ENCODE measurements at places on chromosomes 2 and 18. TPM values are rescaled to one million over a fixed set of nuclear protein-coding genes. Genes with fewer than 3 reads are reported as not detected.

The C2orf74 gene
- polyA plus RNA-seq: 11.1 TPM

The ANKRD44 gene
- polyA plus RNA-seq: 84.9 TPM

The CERS6 gene
- 2.2 TPM for polyA plus RNA-seq

The STEAP3 gene
- polyA plus RNA-seq: 1.7 TPM

The SERPINB3 gene
- polyA plus RNA-seq: not detected

The PRPF40A gene
- polyA plus RNA-seq: 52.9 TPM

The HOXD4 gene
- polyA plus RNA-seq: not detected

DNA sequence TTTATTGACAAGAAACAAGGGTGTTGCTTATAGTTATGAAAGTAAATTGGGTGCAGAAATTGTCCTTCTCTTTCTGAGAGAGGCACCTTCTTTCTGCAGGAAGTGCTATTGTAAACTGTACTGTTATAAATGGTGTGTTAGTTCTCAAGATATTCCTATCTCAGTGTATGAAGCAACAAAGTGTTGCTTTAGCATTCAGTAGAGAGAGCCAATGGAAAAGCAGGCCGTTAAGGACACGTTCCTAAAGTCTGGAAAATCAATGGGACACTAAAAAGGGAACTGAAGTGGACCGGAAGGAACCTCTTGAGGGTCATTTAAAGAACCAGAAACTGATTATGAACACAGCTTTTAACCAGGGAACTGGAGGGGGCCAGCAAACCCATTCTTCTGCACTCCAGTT, 510.0 kb upstream of the ZEB2 start:
- no peak for DNase-seq

DNA sequence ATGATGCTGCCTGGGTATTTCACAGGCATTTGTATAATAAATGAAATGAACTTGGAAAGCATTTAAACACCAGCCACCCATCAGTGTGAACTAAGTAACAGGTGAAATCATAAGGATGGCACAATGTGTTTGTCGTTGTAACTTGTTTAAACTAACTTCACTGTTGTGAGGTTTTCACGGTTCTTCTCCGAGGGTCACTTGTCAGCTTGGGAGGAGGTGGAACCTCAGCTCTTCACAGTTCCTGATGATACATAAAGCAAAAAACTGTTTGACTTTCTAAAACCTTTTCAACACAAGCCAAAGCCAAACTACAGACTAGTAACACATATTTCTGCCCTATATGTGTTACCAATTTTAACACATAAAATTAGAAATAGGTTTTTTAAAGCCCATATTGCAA, 13.1 kb downstream of the TMEM18 start:
- DNase-seq: no peak

DNA sequence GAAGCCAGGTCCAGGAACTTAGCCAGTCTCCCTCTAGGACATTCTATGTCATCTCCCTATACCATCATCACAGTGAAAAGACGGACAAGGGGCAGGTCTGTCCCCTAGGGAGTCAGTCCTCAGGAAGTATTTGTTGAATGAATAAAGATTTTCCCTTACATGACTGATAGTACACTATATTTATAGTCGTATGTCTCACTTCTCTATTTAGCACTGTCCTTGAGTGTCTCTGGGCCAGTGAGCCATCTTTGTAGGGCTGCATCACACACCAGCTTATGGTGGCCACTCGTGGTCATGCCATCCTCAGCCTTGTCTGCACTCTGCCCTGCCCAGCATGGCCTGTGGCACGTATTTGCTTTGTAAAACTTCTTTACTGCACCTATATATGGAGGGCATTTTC, 25.8 kb downstream of the PTPN18 start:
- DNase-seq: no peak

DNA sequence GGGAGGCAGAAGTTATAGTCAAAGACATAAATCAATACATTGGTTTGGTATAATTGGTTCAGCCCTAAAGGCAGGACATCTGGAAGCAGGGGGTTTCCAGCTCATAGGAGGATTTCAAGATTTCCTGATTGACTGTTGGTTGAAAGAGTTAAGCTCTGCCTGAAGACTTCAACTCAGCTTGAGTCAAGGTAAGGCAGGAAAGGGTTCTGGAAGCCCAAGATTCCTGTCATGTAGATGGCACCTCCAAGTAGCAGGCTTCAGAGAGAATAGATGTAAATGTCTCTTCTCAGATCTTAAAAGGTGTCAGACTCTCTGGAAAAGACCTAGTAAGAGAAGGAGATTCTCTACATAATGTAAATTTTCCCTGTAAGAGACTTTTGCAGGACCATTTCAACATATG, 335.3 kb downstream of the RIT2 start:
- DNase-seq: no peak

DNA sequence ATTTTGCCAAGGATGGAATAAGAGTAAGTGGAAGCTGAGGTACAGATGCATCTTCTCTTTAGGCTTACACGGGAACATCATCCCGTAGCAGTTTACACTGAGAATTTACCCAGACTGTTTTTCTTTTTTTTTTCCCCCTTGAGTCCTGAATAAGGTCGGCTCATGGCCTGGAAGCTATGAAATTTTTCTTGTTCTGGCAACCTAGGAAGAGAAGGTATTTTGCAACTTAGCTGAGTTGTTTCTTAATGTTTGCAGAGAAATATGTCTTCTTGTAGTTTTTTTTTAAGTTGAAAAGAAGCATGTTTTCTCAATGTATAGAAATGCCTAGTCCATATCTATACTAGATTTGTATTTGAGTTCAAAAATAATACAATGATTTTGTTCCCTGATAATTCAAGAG, 712.5 kb downstream of the TDRD15 start:
- DNase-seq: no peak

GRCh38 chr18:61543518-61543917, 210.3 kb downstream of the CDH20 start:
- DNase-seq: no peak

- DNase-seq: no peak
These were observed 7.4 kb downstream of the WDR43 start for GRCh38 chr2:28901841-28902240.

DNA sequence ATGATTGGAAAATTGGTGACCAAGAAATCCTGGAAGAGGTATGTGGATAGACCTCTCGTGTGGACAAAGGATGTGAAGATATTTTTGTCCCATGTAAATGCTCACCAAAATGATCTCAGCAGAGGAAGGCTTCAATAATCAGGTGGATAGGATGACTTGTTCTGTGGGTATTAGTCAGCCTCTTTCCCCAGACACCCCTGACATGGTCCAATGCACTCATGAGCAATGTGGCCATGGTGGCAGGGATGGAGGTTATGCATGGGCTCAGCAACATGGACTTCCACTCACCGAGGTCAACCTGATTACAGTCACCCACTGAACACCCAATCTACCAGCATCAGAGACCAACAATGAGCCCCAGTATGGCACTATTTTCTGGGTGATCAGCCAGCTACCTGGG, 20.2 kb downstream of the CHRNA1 start:
- no peak for DNase-seq

DNA sequence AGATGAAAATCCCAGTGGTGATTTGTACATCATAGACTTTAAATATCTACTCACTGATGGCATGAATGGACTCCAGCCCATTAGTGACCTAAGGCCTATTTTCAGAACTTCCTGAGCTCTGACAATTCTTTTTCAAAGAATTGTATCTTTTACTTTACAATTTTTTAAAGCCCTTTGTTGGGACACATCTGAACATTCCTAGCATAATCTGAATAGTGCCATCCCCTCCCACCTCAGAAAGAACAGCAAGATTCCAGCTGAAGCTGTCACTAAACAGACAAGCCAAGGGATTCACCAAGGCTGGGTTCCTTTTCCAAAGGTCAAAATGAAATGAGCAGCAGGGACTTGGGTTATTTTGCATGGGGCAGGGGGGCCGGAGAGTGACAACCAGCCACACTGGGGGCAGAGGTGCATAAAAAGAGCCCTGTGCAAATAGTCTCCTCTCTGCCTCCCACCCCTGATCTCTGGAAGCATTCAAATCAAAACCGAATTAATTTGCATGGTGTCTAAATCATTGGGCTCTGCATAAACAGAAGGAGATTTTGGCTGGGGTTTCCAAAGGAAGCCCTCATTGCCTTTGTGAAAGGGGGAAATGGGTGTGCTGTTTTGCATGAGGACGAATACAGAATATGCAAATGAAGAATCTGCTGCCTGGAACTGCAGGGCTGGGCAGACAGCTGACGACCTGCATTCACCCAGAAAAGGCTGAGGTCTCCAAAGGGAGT, 17.2 kb downstream of the EPHA4 start:
- peak; percentile 76 for DNase-seq

DNA sequence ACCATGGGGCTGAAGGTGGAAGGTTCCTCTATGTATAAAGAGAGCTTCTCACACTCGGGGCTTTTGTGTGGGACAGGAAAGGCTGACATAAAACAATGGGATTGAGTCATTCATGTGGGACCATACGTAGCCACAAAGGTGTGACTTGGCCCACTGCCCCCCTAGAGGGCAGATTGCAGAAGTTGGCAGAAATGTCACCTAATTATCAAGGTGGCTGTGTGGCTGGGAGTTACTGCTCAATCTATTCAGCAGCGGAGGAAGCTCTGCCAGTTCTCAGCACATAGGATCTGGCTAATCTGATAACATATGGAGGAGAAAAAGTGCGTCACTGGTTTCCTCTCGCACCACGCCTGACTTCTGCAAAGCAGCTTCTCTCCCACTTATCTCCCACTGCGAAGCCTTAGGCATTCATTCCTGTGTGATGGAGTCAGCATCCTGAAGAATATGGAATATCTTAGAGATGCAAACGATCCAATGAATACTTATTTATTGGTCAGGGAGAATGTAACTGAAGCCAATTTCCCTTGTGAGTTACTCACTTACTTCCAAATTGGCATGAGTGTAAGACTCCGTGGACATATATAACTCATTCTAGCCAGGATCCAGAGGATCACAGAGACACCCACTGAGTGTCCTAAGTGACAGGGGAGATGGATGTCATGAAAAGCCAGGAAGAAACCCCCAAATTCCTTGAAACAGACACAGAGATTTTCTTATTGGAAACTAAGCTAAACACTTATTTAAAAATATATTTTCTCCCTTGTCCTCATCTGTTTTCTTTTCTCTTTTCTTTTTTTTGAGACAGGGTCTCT, 344.8 kb downstream of the TGIF1 start:
- no peak for DNase-seq

- DNase-seq: no peak
These were observed 101.9 kb downstream of the AQP4 start for GRCh38 chr18:26763446-26764110.

- no peak for DNase-seq
These were observed 9.2 kb downstream of the NMI start for GRCh38 chr2:151280271-151280670.

- DNase-seq: no peak
These were observed 900.4 kb upstream of the CDH2 start for GRCh38 chr18:29077344-29077743.

- DNase-seq: no peak
These were observed 18.9 kb upstream of the THOC1 start for GRCh38 chr18:286515-287310.

DNA sequence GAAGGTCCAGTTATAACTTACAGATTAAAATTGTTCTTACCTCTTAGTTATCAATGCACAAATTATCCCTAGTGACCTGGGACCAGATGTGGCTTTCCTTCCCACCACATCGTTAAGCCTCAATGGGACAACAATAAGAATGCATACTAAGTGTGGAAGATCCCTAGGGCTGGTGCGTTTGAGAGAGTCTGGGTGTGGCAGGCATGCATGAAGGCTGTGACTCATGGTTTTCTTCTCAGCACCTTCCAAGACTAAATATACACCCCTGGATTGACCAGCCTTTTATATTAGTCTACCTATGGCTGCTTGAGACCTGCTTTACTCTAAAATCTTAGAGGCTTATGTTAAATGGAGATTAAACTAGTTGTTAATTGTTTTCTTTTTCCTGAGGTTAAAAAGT, 261.7 kb upstream of the SLC14A2 start:
- no peak for DNase-seq

- DNase-seq: no peak
These were observed 5.1 kb upstream of the CALCRL start for GRCh38 chr2:187453078-187453641.

DNA sequence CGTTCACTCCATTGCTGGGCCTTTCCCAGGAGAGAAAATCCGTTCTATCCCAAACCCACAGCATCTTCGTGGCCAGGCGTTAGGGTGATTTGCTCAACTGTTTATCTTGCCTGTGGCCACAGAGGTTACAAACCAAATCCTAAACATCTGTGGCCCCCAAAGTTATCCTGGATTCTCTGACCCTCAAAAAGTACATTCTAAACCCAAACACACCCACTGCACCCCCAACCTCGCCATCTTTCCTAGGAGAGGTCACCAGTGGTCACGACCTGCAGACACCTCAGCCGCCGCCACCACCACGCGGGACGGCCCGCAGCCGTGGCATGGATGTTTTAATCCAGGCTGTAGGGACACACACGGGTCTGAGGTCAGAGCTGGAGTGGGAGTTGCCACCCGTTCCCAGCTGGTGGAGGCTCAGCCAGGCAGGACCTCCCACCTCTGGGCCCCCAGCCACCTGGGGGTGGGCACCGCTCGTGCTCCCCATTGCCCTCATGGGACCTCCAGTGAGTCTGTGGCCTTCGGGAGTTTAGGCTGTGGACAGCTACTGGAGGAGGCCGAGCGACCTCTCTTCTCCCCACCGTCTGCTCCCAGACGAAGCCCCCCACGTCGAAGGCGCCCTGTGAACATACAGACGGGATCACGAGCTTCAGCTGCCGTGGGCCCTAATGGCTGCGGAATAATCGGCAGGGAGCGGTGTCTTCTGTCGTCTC, 72.0 kb downstream of the KCNG2 start:
- no peak for DNase-seq

DNA sequence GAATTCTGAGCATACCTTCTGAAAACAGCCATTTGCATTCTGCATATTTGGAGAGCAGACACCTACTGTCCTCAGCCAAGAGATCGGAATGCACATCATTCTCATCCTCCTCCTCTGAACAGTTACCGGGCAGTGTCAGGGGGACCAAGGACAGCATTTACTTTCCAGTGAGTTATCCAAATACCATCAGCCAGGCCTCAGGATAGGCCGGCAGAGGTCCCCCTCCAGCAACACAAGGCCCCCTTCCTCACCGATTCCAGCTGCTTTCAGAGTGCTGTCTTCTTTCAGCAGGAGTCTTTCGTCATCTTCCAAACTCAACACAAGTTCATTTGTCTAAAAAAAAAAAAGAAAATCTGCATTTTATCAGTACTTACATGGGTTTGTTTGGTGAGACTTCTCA, 55.3 kb downstream of the C2orf76 start:
- DNase-seq: no peak

- DNase-seq: no peak
These were observed 51.7 kb downstream of the ARMC9 start for GRCh38 chr2:231250146-231250545.

DNA sequence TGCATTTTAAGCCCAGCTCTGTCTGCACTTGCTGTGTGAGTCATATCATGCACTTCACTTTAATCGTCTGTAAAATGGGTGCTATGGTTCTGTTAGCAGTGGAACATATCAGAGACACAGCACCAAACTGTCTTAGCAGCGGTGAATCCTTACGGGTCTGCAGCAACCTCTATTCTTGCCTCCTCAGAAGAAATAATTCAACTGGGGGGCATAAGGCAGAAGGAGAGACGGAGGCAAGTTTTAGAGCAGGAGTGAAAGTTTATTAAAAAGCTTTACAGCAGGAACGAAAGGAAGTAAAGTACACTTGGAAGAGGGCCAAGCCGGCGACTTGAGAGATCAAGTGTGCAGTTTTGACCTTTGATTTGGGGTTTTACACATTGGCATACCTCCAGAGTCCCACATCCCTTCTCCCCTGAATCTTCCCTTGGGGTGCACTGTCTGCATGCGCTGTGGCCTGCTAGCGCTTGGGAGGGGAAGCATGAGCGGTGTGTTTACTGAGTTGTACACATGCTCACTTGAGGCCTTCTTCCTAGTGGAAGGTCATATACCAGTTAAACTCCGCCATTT, 109.8 kb downstream of the DDX1 start:
- no peak for DNase-seq

- DNase-seq: no peak
These were observed 64.9 kb upstream of the OTOS start for GRCh38 chr2:240205348-240205747.

Measured in B cell (primary cell).